A549 treated with ZK216348 at 1 μM for 4 hours (cell line): ENCODE measurements at places on chromosomes 3 and 15. TPM values are rescaled to one million over a fixed set of nuclear protein-coding genes. Genes with fewer than 3 reads are reported as not detected.

AGBL1 gene
- total RNA-seq, result not detected in 5 replicates

SLC22A13 gene
- total RNA-seq, result 0.13 TPM in 1 of 5 replicates, not detected in the others

C3orf49 gene
- total RNA-seq, result not detected in 5 replicates

IL20RB gene
- total RNA-seq, result 0.77 to 1.3 TPM (median 0.94 TPM) in 5 replicates

LINGO1 gene
- total RNA-seq, result 5.3 to 12.5 TPM (median 10.7 TPM) in 5 replicates

EFCAB12 gene
- 0.33 to 1.1 TPM (median 0.64 TPM) in 5 replicates for total RNA-seq

SATB1 gene
- not detected in 5 replicates for total RNA-seq

GOLGA6B gene
- 0.15 to 0.16 TPM in 2 of 5 replicates, not detected in the others for total RNA-seq

MBNL1 gene
- total RNA-seq, result 43.0 to 73.2 TPM (median 58.3 TPM) in 5 replicates

ANKRD28 gene
- 46.8 to 72.4 TPM (median 58.8 TPM) in 5 replicates for total RNA-seq

TMEM39A gene
- total RNA-seq, result 14.6 to 27.8 TPM (median 22.9 TPM) in 5 replicates

SACM1L gene
- total RNA-seq, result 13.5 to 17.9 TPM (median 15.8 TPM) in 5 replicates

STRIT1 gene
- not detected in 5 replicates for total RNA-seq

CFAP92 gene
- total RNA-seq, result 0.11 TPM in 1 of 5 replicates, not detected in the others

SIDT1 gene
- 0.42 to 0.90 TPM (median 0.58 TPM) in 5 replicates for total RNA-seq

MCF2L2 gene
- 0.14 to 0.83 TPM (median 0.26 TPM) in 5 replicates for total RNA-seq

CLDN16 gene
- 0.07 to 0.34 TPM in 2 of 5 replicates, not detected in the others for total RNA-seq

MESP1 gene
- 1.1 to 10.2 TPM (median 5.1 TPM) in 5 replicates for total RNA-seq

TGM4 gene
- 0.08 to 0.12 TPM in 2 of 5 replicates, not detected in the others for total RNA-seq

SOX2 gene
- total RNA-seq, result 0.52 to 0.72 TPM (median 0.60 TPM) in 5 replicates

FBXO22 gene
- total RNA-seq, result 71.0 to 92.8 TPM (median 86.3 TPM) in 5 replicates

CCDC14 gene
- total RNA-seq, result 20.9 to 24.4 TPM (median 21.7 TPM) in 5 replicates

MRPL46 gene
- 51.1 to 65.5 TPM (median 57.6 TPM) in 5 replicates for total RNA-seq

RAD51 gene
- total RNA-seq, result 17.8 to 23.9 TPM (median 18.4 TPM) in 5 replicates

SLC9C1 gene
- total RNA-seq, result not detected in 5 replicates
